ENCODE measurements at places on chromosomes 12 and 14.

GRCh38 chr14:65290830-65291229, 121.7 kb upstream of the FUT8 start:
- DNase-seq = peak; percentile 54

GRCh38 chr14:68768316-68768715, 24.6 kb downstream of the ZFP36L1 start:
- no peak for DNase-seq

DNA sequence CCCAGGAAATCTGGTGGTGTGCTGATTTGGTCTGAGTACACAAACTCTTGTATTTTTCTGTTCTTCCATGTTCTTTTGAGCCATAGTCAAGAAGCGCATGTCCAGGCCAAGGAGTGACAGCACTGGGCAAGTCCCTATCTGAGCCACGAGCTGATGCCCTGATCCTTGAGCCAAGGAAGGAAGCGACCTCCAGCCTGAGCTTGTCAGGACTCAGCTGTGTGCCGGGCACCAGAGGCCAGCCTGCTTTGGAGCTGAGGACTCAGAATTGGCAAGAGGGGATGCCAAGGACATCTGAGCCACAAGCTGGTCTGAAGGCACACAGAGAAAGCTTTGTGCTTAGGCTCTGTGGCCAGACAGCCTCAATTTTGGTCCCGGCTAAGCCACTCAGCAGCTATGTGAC, 52.6 kb downstream of the GALNT16 start:
- no peak for DNase-seq

DNA sequence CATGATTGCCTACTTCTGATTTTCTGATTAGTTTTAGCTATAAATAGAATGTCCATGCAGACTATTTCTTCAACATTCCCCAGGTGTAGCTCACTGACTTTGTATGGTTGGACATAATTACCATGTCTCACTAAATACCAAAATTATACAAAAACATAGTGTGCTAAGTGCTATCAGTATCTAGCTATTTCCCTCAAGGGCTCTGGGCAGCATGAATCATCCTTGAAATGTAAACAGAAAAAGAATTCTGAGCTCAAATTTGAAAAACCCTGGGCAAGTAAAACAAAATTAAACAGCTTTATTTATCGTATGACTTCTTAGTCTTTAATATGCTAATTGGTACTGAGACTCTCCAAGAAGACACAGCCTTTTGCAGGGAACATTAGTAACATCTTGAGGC, 82.9 kb downstream of the SPATA7 start:
- DNase-seq = peak; percentile 51

GRCh38 chr12:52615208-52615868, 3.0 kb downstream of the KRT73 start:
- DNase-seq = no peak

DNA sequence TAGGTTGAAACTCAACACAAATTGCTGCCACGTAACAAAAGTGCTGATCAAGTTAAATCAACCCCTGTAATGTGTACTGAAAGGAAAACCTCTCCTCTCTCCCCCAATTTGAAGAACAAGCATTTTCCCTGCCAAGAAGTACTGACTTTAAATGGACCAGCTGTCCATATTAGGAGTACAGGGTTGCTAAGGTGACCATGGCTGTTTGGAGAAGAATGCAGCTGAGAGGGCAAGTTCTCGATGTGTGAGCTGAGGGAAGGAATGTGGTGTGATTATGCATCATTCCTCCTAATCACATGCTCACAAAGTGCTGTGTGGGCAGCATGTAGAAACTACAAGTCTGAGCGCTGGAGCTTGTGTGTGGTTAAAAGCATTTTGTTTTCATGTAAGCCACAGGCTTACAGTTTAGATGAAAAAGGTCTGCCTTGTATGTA, 50.9 kb upstream of the CCT2 start:
- peak; percentile 94 for DNase-seq

GRCh38 chr14:70208380-70208779, 19.6 kb upstream of the SLC8A3 start:
- no peak for DNase-seq

DNA sequence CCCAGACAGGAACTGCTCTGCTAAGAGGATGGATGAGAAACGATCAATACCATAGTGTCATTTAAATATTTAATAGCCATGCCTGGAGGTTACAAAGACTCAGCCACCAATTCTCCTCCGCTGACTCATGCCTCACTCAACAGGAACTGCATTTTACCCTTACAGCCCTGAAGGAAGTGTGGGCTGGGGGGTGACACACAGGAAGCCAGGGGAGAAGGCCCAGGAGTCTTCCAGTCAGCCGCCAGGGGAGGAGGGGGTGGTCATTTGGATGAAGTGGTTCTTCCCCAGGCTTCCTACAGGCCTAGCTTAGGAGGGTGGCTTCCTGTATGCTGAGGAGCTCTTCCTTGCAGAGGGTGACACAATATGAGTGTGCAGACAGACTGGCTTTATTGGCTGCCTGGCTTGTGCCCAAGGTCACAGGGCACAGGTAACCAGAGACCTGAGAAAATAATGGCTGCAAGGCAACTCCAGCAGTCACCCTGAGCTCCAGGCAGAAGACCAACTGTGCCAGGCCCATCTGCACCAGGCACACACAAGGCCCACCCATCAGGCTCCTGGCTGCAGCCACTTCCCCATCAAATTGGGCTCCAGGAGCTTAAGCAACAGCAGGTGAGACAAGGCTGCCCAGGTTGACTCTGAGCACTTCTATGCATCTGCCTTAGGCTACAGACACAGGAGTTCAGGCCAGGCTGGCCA, 30.6 kb upstream of the RPLP0 start:
- peak; percentile 79 for DNase-seq

DNA sequence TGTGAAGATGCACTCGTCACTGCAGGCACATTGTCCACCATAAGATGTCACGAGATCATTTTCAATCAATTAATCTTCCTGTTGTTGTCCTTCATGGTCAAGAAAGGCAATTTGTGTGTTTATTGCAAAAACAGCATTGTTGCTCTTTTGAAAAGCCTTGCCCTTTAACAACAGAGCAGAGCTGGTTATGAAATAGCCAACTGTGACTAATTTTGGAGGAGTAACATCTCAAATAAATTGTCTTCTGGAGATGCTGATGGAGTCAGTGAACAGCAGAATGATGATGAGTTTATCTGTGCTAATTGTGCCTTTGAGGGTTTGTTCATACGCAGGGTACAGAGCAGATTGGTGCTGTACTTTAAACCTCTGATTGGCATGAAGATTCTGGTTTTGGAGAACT, 88.3 kb upstream of the E2F7 start:
- no peak for DNase-seq

DNA sequence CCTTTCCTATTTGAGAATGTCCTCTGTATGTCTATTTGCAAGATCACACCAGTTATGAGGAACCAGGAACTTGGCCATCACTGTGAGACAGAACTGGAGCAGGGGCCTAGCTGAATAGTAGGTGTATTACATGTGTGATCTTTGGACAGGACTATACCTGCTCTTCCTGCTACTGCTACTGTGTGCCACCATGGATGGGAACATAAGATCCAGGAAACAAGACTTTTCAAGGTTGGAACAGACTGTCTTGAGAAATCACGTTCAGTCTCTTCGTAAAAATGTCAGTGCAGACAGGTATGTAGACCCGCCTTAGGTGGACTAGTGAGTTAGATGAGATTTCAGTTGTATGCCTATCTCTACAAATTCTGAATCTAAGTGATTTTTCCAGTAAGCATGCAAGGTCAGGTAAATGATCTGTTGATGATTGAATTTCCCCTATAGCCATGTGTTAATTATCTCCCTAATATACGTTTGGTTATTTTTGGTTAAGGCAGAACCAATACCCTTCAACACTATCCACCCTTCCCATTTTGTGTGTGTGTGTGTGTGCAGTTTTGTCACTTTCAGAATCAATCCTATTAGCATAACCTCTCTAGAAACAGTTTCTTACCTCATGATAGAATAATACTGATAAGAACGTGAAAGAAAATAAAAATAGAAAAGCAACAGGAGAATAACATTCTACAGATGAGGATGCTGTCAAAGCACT, 7.1 kb downstream of the A2M start:
- no peak for DNase-seq

DNA sequence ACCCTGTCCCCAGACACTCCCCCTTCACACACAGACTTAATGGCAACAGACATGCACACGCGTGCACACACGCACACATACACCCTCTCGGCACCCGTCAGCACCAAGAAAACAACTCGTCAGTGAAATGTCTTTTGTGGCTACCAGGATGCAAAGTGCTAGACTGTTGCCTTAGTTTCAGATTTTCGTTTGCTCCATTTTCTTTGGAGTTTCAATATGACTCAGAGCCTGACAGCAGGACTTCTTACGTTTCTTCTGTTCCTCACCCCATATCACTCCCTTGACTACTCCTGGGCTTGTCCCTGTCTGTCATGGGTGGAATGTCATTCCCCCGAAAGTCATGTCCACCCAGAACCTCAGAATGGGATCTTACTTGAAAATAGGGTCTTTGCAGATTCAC, 182.9 kb downstream of the GLT1D1 start:
- DNase-seq = no peak

DNA sequence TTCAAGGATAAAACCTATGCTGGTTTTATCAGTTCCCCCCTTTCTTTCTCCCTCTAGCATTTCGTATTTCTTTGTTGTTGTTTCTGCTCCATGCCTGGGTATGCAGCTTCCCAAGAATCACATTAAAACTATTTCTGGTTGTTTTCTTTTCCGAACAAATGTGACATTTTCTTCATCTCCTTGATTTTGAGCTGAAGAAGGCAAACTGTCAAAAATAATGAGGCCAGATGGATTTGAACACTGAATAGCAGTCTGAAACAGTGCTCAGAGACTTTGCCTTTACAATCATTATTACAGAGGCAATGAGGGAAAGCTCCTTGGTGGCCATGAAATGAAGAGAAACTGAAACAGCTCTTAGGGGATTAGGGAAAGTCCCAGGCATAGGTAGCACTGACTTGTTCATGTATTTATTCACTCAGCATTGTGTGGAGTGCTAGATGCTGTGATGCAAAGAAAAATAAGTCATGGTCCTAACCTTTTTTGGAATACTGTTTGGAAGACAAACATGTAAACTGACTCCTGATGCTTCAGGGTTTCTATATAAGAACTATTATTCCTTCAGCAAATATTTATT, 319.5 kb downstream of the FUT8 start:
- no peak for DNase-seq

DNA sequence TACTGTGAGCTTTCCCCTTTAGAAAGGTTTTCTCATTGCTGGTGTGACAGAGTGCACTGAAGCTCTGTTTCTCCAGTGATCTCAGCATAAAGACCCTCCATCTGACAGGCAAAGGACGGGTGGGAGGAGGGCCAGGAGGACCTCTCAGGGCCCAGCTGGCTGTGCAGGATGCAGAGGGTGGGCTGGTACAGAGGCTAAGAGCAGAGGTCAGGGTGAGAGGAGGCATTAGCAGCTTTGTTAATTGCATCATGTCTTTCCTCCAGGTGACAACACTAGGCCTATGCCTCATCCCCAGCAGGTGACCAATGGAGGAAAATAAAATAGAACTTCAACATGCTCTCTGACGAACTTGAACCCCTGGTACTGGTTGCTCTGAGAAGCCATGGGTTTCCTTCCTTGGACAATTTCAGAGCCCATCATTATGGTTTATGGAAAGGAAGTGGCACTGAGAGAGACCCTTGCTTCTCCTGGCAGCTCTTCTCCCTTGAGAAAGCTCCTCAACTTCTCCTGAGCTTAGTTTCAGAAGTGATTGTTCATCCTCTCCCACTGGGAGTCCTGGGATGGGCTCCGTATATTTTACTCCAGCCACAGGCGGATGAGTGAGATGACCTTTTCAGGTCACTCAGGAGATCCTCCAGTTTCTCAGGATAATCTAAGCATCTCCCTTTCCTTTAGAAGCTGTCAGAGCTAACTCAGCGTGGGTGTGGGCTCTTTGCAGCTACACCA, 45.8 kb upstream of the ATP23 start:
- DNase-seq = no peak

DNA sequence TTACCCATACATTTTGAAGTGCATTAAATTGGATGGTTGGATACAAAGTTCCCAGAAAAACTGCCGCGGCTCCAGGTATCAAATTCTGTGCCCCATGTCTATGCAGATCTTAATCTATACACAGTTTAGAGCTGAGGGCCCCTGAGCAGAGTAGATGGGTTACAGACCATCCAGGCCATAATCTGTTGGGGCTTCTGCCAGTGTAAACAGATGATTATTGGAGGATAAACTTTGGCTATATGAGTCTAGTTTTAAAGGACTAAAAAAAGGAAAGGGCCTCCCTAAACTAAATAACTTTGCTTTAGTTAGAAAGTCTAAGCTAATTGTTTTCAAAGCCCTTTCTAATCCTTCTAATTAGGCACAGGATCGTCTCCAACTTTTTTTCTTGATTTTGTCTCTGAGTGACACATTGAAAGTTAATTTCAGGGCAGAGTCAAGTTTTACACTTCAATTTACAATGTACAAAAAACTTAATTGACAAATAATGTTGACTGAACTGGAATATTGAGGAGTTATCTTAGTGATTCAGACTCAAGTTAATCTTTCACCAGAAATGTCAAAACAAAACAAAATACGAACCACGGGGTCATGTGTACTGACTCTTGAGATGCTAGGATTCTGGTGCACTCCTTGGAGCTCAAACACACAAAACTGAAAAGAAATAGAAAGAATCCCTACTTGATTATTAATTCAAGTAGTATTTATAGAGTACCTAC, 133.9 kb upstream of the SCAF11 start:
- DNase-seq = no peak

DNA sequence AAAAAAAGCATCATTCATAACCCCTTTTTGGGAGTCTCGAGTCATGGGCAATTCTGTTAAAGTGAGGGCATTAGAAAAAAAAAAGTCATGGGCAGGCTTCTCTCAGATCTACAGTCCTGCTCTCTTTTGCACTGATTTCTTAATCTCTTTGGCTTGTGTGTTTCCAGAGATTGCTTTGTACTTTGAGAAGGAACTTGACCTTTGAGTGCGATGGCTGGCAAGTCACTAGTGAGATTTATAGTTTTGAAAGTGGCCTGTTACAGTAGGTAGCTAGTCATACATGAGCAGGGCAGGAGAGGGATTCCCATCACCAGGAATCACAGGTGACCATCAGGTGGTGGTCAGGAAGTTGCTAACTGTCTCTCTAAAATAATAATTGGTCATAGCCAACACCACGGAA, 119.6 kb downstream of the KCNMB4 start:
- no peak for DNase-seq

DNA sequence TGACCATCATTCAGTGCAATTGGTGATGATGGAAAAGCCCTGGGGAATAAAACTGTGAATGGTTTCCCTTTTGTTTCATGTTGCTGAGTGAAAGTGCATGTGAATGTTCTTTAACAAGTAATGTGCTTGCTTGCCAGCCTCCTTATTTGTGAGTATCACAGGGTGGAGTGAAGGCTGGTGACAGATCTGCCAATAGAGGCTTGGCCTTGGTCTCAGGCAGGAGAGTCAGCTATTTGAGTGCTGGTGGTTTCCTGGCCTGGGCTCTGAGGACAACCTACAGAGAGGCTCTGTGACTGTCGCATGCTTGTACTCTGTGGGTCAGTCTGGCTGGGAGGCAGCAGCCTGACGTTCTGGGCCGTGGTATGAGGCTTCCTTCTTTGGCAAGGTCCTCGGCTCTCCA, 20.7 kb downstream of the KRT85 start:
- no peak for DNase-seq

GRCh38 chr12:5458229-5459050, 26.5 kb downstream of the NTF3 start:
- no peak for DNase-seq

GRCh38 chr12:62263966-62264365, 3.8 kb downstream of the USP15 start:
- DNase-seq = no peak
